ENCODE measurements at places on chromosomes 5 and 9.

DNA sequence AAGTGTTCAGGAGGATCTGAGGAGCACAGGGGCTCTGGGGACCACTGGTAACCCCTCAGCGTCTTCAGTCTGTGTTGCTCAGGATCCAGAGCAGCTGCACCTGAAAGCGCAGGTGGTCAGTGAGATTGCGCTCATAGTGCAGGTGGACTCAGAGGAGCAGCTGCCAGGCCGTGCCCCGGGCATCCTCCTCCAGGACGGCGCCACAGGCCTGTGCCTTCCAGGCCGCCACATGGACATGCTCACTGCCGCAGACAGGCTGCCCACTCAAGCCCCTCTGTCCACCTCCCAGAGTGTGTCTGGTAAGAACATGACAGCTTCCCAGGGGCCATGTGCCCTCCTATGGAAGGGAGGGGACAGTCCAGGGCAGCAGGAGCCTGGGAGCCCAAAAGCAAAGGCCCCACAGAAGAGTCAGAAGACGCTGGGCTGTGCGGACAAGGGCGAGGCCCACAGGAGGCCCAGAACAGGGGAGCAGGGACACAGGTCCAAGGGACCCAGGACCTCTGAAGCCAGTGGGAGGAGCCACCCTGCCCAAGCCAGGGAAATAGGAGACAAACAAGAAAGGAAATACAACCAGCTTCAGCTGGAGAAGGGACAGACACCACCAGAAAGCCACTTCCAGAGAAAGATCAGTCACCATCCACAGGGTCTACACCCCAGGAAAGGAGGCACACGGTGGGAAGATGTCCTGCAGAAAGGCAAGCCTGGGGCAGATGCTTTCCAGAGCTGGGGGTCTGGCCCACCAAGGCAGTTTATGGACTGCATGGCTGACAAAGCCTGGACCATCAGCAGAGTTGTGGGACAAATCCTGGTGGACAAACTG is 5.2 kb downstream of the SPATA31E1 start:
- no peak for DNase-seq

- no peak for DNase-seq
Observed at GRCh38 chr5:128763321-128763720, 202.0 kb upstream of the SLC27A6 start.

DNA sequence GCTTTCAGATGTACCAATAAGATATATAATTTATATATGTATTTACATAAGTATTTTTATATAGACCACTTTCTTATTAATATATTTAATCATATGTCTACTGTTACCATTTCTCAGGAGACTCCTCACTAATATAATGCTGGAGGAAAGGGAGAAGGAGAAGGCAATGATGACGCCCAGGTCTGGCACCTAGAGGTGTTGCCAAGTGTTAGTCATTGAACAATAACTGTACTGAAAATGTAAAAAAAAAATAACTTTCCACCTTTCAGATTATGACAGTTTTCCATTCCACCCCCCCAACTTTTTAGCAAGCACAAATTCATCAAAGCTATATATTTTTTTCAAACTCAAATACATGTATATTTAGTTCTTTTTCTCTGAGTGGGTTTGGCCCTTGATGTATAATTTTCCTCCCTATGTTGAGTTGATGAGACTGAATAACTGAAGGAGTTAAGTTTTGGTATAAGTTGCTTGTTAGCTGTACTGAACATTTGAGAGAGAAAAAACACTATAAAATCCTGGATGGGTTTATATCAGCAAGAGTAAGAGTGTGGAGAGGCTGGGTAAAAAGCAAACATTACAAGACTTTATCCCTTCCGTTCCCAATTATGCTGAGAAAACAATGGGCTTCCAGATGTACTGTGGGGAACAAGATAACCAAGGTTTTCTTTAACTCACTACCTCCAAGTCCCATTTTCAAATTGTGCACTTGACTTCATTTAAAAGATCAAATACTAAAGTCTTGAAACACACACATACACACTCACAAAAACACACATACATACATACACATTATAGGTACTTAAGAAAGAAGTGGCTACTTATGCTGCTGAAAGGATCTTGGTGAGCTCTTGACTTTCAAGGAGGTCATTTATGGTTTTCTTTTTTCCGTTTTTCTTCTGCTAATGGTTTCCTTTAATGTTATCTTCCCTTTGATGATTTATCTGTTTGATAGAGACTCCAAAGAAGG is 142.8 kb upstream of the IFNE start:
- no peak for DNase-seq

DNA sequence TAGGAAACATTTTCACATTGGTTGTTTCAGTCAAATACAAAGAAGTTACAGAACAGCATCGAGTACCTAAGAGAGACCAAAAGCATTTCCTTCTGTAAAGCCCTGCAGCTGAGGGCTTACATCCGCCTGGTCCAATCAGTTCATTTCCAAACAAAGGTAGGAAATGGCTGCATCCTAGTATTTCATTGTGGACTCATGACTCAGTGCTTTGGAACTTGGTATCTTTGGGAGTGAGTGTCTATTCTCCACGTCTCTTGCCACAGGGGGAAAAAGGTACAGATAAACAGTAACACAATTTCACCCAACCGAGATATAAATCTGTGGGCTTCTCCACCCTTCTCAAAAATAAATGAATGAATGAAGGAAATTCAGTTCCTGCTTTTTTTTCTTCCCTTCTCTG is 75.4 kb downstream of the NFIB start:
- no peak for DNase-seq

- DNase-seq: no peak
Observed at GRCh38 chr9:134268747-134269146, 57.5 kb upstream of the RXRA start.

- DNase-seq: no peak
Observed at GRCh38 chr9:136204838-136205706, at the start of gene LHX3. LHX3 (minus strand) TSS chr9:136205128; CDS start chr9:136205012, 116 bp downstream.

DNA sequence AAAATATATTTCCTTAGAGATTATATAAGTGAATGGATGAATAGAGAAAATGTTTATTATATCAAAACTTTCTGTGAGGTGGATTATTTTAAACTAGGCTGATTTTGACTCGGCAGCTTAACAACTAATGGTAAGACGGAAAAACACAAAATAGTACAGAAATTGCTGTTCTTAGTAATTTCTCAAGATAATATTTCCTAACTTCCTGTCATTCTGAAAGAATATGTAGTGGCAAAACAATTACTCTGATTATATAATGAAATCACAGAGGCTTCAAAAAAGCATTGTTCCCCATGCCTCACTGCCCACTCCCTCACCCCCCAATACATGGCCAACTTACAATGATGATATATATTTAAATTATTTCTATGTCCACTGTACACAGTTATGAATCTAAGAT is 85.4 kb downstream of the YTHDC2 start:
- DNase-seq: no peak

DNA sequence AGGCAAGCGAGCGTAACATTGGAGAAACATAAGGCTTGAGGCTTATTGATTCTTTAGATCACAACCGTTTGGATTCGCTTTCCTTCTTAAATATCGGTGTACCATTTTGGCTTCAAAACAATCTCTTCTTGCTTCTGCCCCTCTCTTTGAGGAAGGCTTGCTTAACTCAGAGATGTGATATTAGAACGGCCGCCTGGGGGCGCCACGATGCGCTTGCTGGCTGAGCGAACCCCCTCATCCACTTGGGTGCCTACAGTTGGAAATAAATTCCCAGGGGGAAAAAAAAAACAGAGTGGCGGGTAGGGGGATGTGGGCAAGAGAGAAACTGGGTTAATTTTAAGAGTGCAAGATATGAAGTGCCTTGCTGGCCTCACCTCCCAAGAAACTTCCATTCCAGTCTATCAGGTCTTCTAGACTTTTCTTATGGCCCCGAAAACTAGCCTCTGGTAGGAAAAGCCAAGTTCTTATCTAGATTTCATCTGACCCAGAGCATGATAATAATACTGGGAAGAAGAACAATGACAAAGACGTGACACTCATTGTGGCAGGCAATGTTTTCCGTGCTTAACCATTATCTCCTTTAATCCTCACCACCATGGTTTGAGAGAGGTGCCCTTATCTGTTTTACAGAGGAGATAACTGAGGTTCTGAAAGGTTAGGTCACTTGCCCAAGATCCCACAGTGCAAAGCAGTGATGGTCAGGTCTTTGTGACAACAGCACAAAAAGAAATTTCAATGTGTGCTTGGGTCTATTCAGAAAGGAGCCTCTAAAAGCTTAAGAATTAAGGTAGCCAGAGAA is 115.8 kb downstream of the DPYSL3 start:
- DNase-seq: no peak
